Activated CD8-positive, alpha-beta memory T cell treated with anti-CD3 and anti-CD28 coated beads for 1 hour (primary cell): ENCODE measurements at places on chromosomes 5 and 9.

DNA sequence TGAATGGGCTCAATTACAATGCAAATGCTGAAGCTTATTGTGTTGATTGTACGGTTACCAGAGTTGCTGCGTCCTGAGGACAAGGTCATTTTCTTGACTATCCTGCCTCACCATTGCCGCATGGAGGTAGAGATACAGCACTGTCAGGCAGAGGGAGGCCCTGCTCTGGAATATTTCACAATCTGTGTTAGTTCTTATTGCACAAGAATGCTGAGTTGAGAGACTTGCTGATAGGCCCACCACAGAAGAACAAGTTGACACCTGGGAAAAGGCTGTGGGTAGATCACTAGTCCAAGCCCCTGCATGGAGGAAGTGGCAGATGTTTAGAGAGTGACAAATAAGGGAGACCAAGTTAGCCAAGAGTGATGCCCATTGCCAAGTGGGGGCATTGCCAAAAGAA lies 344.5 kb upstream of the ITGA1 start:
- DNase-seq = no peak

GRCh38 chr5:167710444-167711073 lies 580.9 kb upstream of the WWC1 start:
- no peak for DNase-seq

- no peak for DNase-seq
Measured at GRCh38 chr5:154771383-154771901, 16.3 kb downstream of the LARP1 start.

GRCh38 chr5:178431782-178432165 lies 158.4 kb downstream of the COL23A1 start:
- no peak for DNase-seq

- no peak for DNase-seq
Measured at GRCh38 chr9:69748304-69748703, 11.5 kb downstream of the PTAR1 start.

- no peak for DNase-seq
Measured at GRCh38 chr5:135993880-135994636, 34.7 kb upstream of the TGFBI start.

- no peak for DNase-seq
Measured at GRCh38 chr9:133122935-133123611, 2.0 kb upstream of the RALGDS start.

DNA sequence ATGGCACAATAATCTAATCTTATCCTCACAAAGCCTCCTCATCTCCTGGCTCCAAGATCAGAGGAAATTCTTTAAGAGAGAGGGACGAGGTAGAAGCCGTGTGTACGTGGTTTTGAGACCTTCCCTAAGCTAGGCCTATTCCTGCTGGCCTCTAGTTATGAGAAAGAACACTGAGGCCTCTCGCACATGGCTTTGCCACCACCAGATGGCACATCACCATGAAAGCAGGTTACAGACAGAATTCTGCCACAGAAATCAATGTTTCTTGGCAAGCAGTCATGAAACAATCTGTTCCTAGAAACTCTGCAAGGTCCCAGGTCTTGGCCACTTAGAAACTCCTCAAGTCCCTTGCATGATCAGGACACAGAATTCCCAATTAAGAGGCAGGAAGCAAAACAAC lies 268.2 kb upstream of the TAS2R1 start:
- no peak for DNase-seq

- DNase-seq = no peak
Measured at GRCh38 chr9:89173072-89173471, 5.5 kb downstream of the SHC3 start.

- no peak for DNase-seq
Measured at GRCh38 chr5:65199993-65200675, 281.6 kb downstream of the ADAMTS6 start.

- DNase-seq = no peak
Measured at GRCh38 chr5:82352146-82352791, 74.1 kb upstream of the RPS23 start.

- no peak for DNase-seq
Measured at GRCh38 chr5:102890133-102890532, 135.0 kb downstream of the PAM start.

DNA sequence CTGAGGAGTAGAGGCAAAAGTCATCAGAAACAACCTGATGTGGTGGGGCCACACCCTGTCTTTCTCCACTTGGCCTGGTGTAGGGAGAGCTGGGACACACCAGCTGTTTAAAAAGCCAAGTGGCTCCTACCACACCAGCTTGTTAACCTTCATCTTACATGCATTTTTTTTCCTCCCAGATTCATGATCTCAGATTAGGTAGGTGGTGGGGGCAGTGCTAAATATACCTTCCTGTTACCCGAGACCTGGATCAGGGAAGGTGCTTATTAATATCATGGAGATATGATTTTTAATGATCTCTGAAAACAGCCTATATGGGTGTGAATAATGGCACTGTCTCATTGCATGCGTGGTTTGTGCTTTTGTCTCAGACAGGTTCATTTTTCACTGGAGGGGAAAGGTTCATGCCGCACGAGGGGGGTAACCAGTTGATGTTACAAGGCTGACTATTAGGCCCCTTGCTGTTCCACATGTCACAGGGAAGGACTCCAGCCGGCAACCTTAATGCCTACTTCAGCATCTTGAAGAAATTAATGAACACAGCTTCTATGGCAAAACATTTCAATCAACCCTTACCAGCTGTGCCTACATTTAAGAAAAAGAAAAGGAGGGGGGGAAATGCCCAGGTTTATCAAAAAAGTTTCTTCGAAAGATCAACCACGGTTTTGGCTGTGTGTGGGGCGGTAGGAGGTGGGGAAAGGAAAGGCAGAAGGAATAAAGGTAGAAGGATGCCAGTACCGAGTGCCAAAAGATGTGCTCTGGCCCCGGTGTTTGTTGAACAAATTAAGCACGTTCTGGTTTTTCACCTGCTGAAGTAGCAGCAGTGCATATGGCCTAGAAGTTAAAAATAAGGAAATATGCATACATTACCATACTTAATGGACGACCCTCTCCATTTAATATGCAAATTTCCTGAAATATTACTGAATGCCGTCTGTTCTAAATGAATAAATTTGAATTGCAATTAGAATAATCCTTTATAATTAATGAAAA lies 185.4 kb downstream of the EBF1 start:
- DNase-seq = no peak

DNA sequence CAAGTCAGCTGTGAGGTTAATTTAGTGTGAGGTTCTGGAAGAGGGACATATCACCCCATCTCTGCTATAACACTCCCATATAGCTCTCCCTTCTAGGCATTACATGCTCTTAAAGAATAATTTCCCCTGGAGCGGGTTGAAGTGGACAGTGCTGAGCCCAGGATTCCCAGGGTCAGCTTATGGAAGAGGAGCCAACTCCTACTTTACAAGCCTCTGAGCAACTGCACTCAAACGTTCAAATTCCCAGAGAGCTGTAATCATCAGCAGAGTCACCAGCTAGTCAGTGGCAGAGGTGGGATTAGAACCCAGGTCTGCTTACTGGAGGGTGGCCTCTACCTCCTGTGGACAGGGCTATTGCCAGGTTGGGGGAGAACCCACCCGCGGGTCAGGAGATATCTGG lies 1.4 kb downstream of the NEURL1B start:
- DNase-seq = no peak

DNA sequence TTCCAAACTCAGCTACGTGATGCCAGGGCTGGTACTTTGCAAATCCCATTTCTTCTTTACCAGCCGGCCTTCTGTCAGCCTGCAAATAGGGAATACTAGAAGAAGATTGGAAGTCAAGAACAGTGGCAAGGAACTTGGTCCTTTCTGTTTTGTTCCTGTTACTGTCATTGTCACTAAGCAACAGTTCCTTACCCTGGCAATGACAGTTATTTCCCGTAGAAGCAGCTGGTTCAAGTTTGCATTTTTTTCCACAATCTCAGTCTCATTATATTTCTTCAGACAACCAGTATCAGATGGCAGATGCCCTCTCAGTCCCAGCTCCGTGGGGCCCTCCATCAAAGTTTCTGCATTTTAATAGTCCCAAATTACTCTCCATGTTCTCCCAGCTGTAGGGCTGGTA lies 9.1 kb upstream of the C1QTNF2 start:
- DNase-seq = no peak

- no peak for DNase-seq
Measured at GRCh38 chr9:33964086-33964768, 84.5 kb downstream of the UBAP2 start.

GRCh38 chr9:676780-677438 lies 164.6 kb upstream of the DMRT1 start:
- no peak for DNase-seq

DNA sequence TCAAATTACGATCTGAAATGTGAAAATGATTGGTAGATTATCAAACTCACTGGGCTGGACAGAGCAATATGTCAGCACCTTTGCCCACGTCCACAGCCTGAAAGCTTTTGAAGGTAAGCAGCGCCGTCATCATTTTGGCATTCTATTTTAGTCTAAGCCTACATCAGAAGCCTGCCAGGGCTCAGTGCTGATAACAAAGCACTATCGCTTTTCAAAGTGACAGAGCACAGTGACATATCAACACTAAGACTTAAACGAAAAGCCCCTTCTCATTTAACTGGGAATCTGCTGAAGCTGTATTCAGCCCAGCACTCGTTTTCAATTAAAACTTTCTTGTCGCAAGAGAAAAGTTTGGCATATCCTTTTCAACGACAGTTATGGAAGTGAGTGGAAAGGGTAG lies 1076.3 kb downstream of the PTPRD start:
- no peak for DNase-seq

DNA sequence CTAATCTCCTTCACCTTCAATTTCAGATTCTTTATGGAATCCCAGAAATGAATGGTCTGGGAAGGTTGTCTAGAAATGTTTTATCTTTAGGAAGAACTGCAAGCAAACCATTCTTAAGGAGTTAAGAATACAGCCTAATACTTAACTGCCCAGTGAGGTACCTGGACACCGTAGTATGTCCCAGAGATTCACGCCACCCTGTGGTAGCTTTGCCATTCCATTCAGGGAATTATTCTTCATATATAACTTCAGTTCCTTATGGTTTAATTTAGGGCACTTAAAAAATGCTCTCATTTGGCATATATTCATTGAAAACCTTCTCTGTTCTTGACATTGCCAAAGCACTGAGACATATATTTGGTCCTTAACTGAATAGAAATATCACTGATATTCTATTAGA lies 49.7 kb downstream of the ACTBL2 start:
- no peak for DNase-seq

- no peak for DNase-seq
Measured at GRCh38 chr5:154734370-154735248, 20.6 kb upstream of the LARP1 start.

DNA sequence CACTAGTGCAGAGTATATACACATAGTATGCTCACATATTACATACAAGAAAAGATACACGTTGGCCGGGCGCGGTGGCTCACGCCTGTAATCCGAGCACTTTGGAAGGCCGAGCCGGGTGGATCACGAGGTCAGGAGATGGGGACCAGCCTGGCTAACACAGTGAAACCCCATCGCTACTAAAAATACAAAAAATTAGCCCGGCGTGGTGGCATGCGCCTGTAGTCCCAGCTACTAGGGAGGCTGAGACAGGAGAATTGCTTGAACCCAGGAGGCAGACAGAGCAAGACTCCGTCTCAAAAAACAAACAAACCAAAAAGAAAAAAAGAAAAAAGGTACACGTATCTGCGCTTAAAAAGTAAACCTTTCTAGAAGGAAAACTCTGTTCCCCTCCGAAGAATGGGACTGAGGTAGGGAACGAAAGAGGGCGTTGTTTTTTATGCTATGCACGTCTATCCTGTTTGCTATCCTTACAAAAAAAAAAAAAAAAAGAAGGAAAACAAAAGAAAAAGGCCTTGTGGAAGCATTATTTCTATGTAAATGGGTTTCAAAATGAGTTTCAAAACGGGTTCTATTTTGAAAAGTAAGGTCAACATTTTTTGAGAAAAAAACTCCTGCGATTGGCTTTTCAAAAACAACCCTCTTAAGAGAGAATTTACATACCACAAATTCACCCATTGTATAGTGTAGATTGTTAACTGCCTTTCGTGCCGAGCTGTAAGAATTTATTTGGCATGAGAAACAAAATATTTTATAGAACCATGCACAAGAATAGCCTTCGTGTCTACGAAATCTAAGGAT lies 1.2 kb downstream of the AK3 start:
- DNase-seq = no peak

GRCh38 chr5:149154650-149155049 lies 13.4 kb downstream of the ABLIM3 start:
- no peak for DNase-seq

- DNase-seq = no peak
Measured at GRCh38 chr5:138064526-138064925, 19.3 kb upstream of the WNT8A start.

- no peak for DNase-seq
Measured at GRCh38 chr5:90890180-90890579, 331.6 kb downstream of the ADGRV1 start.

DNA sequence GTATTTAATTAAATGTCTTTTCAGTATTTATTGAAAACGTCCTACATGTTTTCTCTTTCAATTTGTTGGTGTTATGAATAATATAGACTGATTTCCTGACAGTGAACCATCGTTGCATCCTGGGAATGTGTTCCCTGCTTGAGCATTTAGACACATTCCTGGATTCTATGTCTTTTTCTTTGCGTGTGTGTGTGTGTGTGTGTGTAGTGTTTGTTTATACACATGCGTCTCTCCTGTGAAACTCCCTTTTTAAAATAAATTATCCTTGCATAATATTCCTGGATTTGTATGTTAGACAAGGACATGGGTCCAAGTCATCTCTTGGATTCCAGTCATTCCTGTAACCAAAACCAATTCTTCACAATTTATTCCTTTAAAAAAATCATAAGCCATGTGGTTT lies 153.4 kb downstream of the HSPA4 start:
- no peak for DNase-seq

- no peak for DNase-seq
Measured at GRCh38 chr5:125257997-125258396, 511.6 kb upstream of the ZNF608 start.

- DNase-seq = no peak
Measured at GRCh38 chr9:135968083-135968476, 6.9 kb upstream of the UBAC1 start.

DNA sequence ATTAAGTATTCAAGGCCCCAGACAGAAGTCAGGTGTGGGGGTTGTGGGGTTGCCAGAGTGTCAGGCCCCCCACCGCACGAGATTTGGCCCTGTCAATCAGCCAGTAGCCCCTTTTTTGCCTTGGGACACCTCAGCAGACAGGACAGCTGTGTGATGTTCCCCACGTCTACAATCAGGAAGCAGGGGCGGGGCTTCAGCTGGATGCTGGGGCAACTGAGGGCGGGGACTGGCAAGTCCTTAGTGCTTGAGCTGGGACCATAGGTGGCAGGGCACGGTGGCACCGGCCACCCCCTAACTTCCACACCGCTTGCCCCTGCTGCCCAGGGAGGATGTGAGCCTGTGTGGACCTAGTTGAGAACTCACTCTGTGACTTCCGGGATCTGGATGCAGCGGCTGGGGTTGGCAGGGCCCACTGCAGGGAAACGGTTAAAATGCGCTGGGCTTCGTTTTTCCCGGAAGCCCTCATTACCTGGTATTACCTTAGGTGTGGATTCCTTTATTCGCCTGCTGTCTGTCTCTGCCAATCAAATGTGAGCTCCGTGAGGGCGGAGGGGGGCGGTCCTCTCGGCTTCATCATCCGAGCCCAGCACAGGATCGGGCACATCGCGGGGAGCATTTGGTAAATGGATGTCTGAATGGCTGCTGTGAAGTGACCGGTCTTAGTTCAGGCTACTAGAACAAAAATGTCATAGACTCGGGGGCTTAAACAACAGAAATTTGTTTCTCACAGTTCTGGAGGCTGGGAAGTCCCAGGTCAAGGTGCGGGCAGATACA lies 7.5 kb upstream of the GTF3C5 start:
- no peak for DNase-seq

- DNase-seq = no peak
Measured at GRCh38 chr9:77808751-77809081, 160.6 kb upstream of the GNA14 start.
